ENCODE measurements at places on chromosomes 7 and 10. TPM values are rescaled to one million over a fixed set of nuclear protein-coding genes. Genes with fewer than 3 reads are reported as not detected.

The MYO3A gene
- 0.82 TPM for total RNA-seq

The LRCH4 gene
- 46.6 TPM for total RNA-seq

The MSMB gene
- not detected for total RNA-seq

The LRRC17 gene
- 35.8 TPM for total RNA-seq

The CDH23 gene
- 2.0 TPM for total RNA-seq

The COL26A1 gene
- 39.2 TPM for total RNA-seq

The ARID5B gene
- 10.1 TPM for total RNA-seq

The PRPS1L1 gene
- total RNA-seq, result not detected

The CCDC3 gene
- total RNA-seq, result 6.4 TPM

The DPP6 gene
- total RNA-seq, result 2.2 TPM

The ENTPD1 gene
- 0.37 TPM for total RNA-seq

The GNAI1 gene
- 26.7 TPM for total RNA-seq

The PSD gene
- 37.4 TPM for total RNA-seq

The AKR1C4 gene
- not detected for total RNA-seq

The VAX1 gene
- total RNA-seq, result 0.23 TPM

The CCL24 gene
- total RNA-seq, result not detected

The UCMA gene
- not detected for total RNA-seq

The STX1A gene
- total RNA-seq, result 16.4 TPM

The LRIT1 gene
- total RNA-seq, result not detected

The ZP3 gene
- total RNA-seq, result not detected

The KIAA1217 gene
- total RNA-seq, result 10.5 TPM

The ELMO1 gene
- 7.4 TPM for total RNA-seq

The TMEM72 gene
- not detected for total RNA-seq

The CYP2C9 gene
- total RNA-seq, result not detected

The VSTM2A gene
- 1.0 TPM for total RNA-seq

The TMEM196 gene
- 0.55 TPM for total RNA-seq

The NCAPG2 gene
- 86.7 TPM for total RNA-seq

The PRRT4 gene
- total RNA-seq, result 3.1 TPM

The PSTK gene
- 5.8 TPM for total RNA-seq

The THSD7A gene
- 5.5 TPM for total RNA-seq

The ETV1 gene
- 89.4 TPM for total RNA-seq

The LIPF gene
- total RNA-seq, result not detected

The CYP26C1 gene
- 0.37 TPM for total RNA-seq

The DOCK1 gene
- 62.9 TPM for total RNA-seq

The PLEKHA8 gene
- 63.3 TPM for total RNA-seq

The AEBP1 gene
- 70.5 TPM for total RNA-seq

The TMEM270 gene
- not detected for total RNA-seq

The SLC13A1 gene
- total RNA-seq, result not detected

The DIP2C gene
- 21.7 TPM for total RNA-seq

The CASP7 gene
- total RNA-seq, result 16.6 TPM

The OGDHL gene
- 10.6 TPM for total RNA-seq

The CCL26 gene
- total RNA-seq, result not detected

The TMEM178B gene
- 22.1 TPM for total RNA-seq

The TMEM184A gene
- not detected for total RNA-seq

The UTF1 gene
- not detected for total RNA-seq

The CTAGE6 gene
- total RNA-seq, result not detected

The BTRC gene
- total RNA-seq, result 35.5 TPM

The ADCY1 gene
- total RNA-seq, result 13.7 TPM

The ACTL6B gene
- total RNA-seq, result 2.4 TPM

The SEMA3E gene
- 0.41 TPM for total RNA-seq
